ENCODE measurements at places on chromosomes 2 and 18.

GRCh38 chr2:174062934-174063333, 97.8 kb upstream of the SP3 start:
- no peak for DNase-seq

- DNase-seq, result no peak
Measured at GRCh38 chr2:27370816-27371620, 602 bp downstream of the SNX17 start.

- DNase-seq, result no peak
Measured at GRCh38 chr18:57353940-57354461, 1.6 kb downstream of the ST8SIA3 start.

DNA sequence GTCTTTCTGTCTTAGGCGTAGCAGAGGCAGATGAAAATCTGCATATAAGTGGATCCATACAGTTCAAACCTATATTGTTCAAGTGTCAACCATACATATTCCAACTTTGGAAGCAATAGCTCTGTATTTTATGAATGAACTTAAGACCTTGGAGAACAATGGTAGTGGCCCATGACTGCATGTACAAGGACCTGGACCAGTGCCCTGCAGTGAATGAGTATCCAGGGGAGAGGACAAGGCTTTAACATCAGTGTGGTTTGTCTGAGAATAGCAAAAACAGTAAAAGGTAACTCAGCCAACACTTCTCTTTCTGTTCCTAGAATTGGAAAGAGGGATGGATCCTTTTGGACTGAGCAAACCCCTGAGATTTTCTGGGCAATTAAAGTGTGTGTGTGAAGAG, 230.8 kb upstream of the LINC00305 start:
- no peak for DNase-seq

GRCh38 chr18:74348581-74348980, 32.9 kb downstream of the C18orf63 start:
- no peak for DNase-seq

GRCh38 chr2:147614979-147615470, 229.8 kb upstream of the ACVR2A start:
- DNase-seq, result no peak

DNA sequence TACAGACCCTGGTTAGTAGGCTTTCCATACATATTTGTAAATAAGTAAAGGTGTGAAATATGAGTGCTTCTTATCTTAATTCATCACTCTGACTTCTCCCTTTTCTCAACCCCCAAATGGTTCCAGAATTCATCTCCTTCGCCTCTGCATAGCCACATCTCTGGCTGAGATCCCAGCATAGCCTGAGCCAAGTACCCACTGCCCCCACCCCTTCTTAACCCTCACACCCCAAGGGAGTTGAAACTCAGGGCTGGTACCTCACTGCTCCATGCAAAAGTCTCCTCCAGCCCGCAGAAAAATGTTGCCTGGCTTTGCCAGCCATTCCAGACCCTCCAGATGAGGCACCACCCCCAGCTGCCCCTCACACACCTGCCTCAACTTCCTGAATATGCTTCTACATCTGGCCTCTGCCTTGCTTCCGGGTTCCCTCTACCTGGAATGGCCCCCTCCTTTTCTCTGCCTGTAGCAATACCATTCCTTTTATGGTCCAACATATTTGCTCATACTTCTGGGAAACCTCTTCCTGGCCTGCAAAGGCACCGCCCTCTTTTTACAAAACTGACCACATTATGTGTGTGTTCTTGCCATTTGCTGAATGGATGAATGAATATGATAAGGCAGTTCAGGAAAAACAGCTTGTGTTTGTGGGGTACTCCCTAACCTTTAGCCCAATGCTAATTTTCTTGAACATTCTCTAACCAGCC, 112.8 kb downstream of the CELF4 start:
- no peak for DNase-seq

GRCh38 chr2:117411983-117412382, 402.5 kb upstream of the DDX18 start:
- no peak for DNase-seq

DNA sequence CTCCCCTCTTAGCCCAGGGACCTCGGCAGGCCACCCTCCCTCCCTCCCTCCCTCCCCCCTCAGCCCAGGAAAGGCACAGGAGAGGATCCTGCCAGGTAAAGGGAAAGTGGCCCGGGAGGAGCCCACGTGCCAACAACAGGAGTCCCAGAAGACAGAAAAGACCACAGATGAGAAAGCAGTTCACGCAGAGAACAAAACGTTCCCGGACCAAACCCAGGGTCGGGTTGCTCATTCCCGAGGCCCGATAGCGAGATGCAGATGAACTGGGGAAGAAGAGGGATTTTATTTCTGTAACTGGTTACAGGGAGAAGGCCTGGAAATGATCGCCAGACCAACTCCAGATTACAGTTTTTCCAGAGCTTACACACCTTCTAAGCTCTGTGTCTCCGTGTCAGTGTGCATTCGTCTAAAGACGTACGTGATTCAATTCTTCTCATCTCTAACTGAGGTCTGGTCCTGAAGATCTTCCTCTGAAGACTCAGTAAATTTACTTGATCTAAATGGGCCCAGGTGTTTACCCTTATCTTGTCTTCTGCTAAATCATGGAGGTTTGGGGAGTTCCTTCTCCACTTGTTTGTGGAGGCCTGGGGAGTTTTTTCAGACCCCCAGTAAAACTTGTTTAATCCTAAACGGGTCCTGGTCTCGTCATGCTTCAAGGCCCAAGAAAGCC, 807 bp upstream of the NEU4 start:
- DNase-seq, result no peak

- no peak for DNase-seq
Measured at GRCh38 chr18:49681387-49681786, 119.5 kb downstream of the LIPG start.

- no peak for DNase-seq
Measured at GRCh38 chr18:58996696-58997095, 132.0 kb downstream of the ZNF532 start.

- DNase-seq, result no peak
Measured at GRCh38 chr2:101114268-101114783, 36.9 kb downstream of the TBC1D8 start.

DNA sequence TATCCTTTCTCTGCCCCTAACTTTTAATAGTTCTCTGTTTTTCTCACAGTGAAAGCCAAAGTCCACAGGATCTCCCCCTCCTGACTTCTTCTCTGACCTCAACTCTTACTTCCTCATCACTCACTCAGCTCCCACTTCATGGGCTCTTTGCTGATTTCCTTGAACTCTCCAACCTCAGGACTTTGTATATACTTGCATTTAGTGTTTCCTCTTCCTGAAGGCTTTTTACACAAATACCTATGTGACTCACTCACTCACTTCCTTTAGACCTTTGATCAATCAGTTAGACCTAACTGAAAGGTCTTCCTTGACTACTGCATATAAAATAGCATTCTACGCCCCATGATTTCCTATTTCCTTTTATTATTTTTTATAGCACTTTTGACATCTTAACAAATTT, 233.1 kb upstream of the MEX3C start:
- no peak for DNase-seq

DNA sequence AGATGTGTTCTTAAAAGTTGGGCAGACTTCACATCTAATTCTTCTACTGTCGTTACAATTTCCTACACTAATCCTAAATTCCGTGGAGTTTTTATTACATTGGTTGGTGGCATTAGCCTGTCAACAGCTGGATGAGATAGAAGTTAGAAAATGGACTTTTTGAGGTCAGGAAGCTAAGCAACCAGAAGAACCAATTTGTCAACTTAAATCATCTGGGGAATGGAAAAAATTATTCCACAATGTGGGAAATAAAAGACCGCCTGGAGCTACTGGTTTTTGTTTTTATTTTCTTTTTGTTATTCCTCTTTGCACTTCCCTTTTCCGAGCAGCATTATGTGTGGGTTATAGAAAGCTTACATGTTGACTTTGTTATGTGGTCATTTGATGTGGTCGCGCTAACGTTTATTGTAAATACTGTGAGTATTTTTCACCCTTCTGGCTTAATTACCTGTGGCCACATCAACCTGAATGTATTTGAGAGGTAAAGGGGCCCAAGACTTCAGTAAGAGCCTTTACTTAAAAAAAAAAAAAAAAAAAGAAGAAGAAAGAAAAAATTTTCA, 75.3 kb downstream of the PTPRM start:
- DNase-seq, result no peak

GRCh38 chr2:1631292-1632001, 112.9 kb downstream of the PXDN start:
- no peak for DNase-seq

GRCh38 chr2:107712857-107713256, 113.8 kb upstream of the RGPD4 start:
- DNase-seq, result no peak

DNA sequence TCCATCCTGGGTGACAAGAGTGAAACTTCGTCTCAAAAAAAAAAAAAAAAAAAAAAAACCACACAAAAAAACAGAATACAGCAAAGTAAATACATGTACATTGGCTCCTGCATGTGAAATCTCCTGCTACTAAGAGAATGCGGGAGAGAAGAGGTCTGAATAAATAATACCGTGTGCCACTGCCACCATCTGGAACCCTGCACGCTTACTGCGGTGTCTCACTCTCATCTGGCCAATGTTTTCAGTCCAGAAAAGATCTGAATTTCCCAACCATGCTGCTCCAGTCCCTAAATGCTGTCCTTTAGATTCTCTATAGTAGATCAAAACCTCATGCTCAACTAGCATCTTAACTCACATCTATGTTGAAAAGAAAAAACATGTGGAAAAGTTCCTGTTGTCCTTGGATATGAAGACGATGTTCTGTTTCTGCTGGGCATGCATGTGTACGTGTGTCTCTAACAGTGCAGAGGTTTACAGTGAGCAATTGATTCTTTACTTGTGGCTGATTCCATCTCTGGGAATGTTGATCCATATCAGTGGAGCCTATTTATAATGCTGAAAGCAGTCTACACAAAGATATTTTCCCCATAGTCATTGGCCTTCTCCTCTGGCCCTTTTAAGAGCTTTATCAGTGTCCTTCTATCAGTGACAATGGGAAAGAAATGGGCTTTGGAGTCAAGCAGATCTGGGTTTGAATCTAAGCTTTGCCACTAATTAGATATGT, 11.9 kb downstream of the STON1 start:
- DNase-seq, result no peak

DNA sequence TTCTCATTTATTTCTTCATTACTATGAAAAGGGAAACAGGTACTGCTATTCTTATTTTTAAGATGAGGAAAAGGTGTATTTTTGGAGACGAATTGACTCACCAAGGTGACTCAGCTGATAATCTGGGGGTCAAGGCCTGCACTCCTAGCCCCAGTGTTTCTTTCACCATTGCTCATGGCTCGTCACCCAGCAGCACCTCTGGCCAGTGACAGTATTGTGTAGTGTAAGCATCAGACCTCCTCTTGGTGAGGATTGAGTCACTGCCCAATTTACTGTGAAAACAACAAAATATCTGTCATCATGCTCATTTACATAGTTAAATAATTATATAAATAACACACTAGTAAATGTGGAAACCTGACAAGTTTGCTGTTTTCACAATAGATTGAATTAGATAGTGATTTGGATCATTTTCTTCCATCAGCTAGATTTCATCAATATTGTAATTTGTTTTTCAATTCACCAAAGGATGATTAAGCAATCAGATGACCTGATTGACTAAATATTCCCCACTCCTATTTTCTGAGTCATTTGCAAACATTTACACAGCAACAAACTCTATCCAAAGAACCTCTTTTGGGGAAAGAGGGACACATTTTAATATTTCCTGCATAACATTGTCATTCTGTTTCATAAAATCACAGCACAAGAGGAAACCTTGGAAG, 492.8 kb upstream of the RAB12 start:
- no peak for DNase-seq

- no peak for DNase-seq
Measured at GRCh38 chr2:65727381-65727780, 295.0 kb upstream of the SPRED2 start.

DNA sequence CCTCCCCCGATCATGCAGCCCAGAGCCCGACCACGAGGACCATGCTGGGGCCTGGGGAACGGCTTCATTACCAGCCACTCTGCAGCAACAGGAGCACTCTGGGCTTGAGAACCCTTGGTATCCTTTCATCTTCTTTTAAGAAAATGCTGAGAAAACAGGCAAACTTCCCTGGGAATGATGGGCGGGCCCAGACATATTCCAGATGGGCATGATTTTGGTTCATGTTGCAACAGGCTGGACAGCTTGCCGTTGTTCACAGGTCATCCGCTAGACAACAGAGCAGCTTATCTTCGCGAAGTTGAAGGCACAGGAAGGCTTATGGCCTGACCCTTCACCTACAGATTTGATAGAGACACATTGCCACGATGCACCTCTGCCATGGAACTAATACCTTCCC, 121.0 kb downstream of the KLHL29 start:
- peak; percentile 44 for DNase-seq
